AG08395 (cell line): ENCODE measurements at places on chromosomes 6 and 20.

DNA sequence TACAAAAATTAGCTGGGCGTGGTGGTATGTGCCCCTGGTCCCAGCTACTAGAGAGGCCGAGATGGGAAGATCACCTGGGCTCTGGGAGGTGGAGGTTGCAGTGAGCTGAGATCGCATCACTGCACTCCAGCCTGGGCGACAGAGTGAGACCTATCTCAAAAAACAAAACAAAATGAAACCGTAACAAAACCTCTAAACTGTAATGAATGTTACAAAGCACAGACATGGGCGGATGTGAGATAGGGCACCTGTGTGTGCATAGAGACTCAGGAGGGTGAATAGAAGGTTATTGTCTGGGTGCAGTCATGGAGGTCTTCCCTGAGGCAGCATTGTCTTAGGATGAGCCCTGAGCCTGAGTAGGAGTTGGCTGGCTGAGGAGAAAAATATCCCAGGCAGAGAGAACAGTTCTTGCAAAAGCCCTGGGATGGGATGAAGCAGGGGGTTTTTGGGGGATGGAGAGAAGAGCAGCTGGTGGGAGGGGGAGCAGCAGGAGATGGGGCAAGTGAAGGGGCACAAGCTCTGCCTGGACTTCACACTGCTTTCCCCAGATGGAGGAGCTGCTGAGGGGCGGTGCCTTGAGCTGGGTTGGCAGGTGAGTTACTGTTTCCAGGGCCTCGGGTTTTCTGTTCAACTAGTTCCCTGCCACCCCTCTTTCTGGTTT, 5.2 kb downstream of the BCAS4 start:
- no peak for DNase-seq

- DNase-seq: no peak
Measured at GRCh38 chr6:3515669-3516068, 58.8 kb upstream of the SLC22A23 start.

DNA sequence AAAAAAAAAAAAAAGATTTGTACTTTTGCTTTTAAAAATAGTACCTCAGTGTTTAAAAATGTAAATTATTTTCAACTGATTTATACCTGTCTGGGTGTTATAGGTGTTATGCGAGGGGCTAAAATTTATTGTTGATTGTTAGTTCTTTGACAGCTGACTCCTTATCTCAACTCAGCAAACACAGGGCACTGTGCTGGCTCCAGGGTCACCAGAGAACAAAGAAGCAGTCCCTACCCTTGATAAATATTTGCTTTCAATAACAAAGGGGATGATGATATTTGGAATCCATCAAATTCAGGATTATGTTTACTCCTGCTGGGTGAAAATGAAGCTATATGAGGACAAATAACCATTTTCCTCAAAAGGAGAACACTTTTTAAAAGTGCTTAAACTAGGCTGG, 34.2 kb upstream of the KAT14 start:
- DNase-seq: no peak

- peak; percentile 83 for DNase-seq
Measured at GRCh38 chr6:4155848-4156466, 20.6 kb upstream of the ECI2 start.

DNA sequence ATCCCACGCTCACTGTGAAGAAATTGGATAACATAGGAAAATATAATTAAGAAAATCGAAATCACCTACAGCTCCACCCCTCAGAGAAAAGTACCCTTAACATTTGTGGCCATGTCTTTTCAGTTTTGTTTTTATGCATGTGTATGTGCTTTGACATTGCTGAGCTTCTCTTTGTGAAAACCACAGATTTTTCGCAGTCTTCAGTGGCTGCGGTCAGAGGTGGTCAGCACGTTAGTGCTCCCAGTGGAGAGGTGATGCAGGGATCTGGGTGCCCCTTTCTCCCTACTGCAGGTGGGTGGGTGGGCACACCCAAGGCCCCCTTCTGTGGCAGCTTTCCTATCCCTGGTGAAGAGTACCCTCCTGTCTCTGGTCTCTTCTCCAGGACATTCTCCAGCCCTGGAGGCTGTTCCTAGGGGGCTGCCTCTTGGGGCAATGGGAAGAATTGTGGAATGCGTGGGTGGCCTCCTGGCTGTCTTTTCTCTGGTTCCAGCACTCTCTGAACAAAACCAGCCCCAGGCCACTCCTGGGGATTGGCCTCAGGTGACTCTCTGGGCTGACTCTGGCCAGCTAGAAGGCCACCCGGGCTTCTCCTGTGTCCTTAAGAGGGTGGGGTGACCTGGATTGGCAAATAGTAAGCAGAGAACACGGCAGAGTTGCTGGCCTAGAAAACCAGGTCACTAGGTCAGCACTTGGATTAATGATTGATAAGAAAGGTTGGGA, 49.8 kb upstream of the FANCE start:
- no peak for DNase-seq

DNA sequence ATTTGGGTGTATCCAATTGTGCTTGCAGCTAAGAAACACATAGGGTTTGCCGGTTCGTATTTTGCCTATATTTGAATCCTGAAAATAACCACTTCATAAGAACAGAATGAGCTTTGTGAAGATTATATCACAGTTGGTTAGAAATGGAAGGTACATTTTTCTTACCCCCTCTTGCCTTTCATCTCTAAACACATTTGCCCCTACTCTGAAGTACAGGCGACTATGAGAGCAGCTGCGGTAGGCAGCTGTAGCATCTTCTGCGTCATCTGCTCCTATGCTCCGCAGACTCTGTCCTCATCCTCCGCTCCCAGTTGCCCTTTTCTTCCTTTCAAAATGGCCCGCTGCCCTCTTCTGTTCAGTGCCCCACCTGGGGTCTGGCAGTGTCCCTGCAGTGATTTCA, 47.6 kb upstream of the REV3L start:
- no peak for DNase-seq

DNA sequence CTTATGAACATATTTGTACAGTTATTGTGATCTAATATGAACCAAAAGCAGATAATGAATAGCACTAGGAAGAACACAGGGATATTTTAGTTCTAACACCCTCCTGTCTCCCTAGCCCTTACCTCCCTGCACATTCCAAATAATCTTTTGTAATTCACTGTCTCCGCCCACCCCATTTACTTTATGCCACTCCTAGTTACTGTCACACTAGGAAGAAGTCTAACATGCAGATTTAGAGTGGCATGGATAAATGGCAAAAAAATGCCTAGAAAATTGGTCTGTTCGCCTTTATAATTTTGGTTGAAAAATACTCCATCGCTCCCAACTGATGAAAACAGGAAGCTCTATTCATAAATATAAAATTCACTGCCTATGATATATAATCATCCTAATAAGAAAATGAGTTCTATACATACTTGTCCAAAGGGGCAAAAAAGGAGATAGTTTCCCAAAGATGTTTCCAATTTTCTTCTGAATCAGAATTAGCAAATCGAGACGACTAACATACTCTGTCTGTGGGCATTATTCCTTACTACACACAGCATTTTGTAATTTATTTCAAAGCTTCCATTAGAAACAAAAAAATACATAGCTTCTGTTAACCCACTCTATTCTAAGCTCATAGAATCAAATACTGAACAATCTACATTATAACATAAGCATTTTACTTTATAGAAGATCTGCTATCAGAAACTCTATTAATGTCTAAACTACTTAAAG, 1.3 kb upstream of the RUNX2 start:
- DNase-seq: no peak
